ENCODE measurements at places on chromosomes 2 and 18. TPM values are rescaled to one million over a fixed set of nuclear protein-coding genes. Genes with fewer than 3 reads are reported as not detected.

ANTXR1 gene
- 88.7 TPM for total RNA-seq

GALR1 gene
- total RNA-seq = under 0.01 TPM

SLC14A1 gene
- total RNA-seq = 0.85 TPM

LRATD1 gene
- 1.0 TPM for total RNA-seq
